ENCODE measurements at places on chromosomes 3 and 15. TPM values are rescaled to one million over a fixed set of nuclear protein-coding genes. Genes with fewer than 3 reads are reported as not detected.

Gene RGMA
- 0.18 TPM for total RNA-seq

Gene ARNT2
- 16.7 TPM for total RNA-seq

Gene RLBP1
- not detected for total RNA-seq

Gene PLA2G4E
- not detected for total RNA-seq

Gene LNP1
- 0.85 TPM for total RNA-seq

Gene SPSB4
- not detected for total RNA-seq
